ENCODE measurements at places on chromosomes 4 and X.

DNA sequence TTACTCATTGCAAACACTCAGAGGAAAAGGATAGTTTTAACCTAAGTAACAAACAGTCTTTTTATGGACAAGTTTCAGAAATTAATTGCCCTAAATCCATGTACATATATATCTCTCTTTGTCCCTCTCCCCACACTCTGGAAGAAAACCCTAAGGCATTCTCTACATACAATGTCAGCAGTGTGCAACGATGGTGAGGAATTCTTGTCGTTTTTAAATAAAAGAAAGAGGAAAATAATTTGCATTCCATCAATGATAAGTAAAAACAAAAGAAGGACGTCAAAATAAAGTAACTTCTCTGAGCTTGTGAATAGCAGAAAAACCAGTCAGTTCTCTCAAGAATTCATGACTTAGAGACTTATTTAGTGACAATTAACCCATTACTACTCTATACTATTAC is 550.5 kb upstream of the DIPK2B start:
- no peak for DNase-seq

- DNase-seq, result no peak
These were observed 828 bp upstream of the BBS12 start for GRCh38 chr4:122731676-122732075.

- DNase-seq, result peak; percentile 22
These were observed 508.4 kb upstream of the FTHL17 start for GRCh38 chrX:31580227-31580626.

DNA sequence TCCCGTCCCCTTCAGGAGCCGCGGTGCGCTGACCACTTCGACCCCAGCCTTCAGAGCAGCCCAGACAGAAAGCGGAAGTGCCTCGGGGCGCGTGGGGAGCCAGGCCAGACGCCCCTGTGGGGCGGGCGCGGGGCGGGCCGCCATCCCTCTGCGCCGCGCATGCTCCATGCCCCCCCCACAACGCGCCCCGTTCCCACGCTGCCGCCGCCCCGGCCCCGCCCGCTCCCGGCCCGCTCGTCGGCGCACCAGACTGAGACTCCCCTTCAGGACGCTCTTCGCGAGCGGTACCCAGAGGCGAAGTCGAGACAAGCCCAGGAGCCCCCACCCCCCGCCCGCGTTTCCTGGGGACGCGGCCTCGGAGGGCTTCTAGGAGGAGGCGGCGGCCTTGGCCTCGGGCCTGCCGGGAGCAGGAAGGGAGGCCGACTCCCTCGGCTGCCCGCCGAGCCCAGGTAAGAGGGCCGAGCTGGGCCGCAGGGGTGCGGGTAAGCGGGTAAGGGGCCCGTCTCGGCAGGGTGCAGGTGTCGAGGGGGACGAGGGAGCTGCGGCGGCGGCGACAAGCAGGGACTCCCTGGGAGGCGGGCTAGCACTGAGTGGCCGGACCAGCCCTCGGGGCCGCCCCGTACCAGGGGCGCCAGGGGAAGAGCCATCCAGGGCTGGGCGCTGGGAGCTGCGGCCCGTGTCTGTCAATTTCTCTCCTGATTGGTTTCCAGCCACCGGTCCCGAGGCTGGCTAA is at the start of gene ZFP92:
ZFP92 (plus strand) TSS at position 218 of the 733 bp plus-strand sequence. CDS start 6,851 bp downstream, outside the sequence.
- no peak for DNase-seq

GRCh38 chr4:121034017-121034416 is 38.3 kb downstream of the NDNF start:
- DNase-seq, result peak; percentile 27

GRCh38 chrX:43953218-43953617 is 20.0 kb downstream of the NDP start:
- no peak for DNase-seq

DNA sequence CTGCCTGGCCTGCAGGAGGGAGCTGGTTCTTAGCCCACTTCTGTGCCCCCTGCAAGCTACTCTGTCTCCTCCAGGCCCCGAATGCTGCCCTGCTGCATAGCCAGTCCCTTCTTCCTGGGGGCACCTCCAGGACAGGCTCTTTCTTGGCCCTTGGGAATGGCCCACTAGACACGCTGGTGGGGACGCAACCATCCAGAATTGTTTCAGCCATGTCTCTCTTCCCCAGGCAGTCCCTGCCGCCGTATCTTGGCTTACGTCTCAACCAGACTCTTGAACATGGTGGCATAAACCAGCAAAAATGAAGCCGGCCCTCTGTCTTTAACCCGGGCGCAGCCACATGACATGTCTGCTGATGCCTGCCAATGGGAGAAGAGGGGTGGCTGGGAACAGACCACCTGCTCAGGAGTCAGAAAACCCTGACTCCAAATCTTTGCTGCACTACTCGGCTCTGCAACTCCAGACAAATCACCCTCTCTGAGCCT is 9.0 kb downstream of the LRPAP1 start:
- no peak for DNase-seq

DNA sequence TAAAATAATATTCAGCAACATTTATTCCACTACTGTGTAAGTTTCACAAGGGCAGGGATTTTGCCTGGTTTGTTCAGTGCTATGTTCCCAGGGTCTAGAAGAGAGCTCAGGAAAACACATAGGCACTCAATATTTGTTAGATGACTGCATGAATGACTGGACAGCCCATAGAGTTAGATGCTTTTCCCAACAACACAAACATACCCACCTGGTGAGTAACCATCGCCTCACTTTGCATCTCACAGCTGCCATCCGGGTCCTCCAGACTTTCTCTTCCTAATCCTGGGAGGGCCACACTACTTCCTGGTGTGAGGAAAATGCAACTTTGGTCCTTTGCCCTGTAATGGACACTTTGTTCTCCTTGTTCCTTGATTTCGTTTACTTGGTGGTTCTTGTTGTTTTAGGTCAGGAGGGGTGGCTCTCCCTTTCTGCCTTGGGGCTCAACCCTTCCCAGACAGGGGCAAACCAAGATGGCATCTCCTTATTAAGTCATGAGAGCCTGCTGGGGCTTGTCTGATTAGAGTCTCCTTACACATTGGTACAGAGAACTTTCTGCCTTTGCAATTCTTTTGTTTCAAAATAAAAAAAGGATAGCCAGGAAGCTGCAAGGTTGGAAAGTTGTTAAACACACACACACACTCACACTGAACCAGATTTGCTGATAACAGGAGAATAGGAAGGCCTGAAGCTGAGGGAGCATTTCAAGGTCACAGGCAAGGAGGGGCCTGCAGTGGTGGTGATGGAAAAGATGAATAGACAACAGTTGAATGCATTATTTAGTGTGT is 190.6 kb downstream of the MID1IP1 start:
- DNase-seq, result no peak

DNA sequence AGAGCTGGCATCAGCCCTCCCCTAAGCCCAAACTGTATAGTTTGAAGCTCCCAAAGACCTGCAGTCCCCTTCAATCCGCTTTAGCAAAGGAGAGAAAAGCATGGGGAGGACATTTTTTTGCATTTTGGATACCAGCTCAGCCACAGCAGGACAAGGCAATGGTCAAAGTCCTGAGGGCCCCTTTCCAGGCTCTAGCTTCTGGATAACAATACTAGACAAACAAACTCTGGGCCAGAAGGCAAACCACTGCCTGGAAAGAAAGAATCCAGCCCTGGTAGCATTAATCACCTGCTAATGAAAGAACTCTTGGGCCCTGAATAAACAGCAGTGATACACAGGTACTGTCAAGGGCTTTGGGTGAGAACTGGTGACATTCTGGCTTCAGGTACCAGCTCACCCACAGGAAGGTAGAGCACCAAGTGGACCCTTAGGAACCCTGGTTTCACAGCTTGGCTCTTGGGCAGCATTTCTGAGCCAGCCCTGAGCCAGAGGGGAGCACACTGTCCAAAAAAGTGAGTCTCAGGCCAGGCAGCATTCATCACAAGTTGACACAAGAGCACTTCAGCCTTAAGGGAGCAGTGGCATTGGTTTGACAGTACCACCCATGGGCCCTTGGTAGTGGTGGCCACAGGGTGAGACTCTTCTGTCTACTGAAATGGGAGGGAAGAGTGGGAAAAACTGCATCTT is 62.5 kb downstream of the SPIN3 start:
- DNase-seq, result no peak

DNA sequence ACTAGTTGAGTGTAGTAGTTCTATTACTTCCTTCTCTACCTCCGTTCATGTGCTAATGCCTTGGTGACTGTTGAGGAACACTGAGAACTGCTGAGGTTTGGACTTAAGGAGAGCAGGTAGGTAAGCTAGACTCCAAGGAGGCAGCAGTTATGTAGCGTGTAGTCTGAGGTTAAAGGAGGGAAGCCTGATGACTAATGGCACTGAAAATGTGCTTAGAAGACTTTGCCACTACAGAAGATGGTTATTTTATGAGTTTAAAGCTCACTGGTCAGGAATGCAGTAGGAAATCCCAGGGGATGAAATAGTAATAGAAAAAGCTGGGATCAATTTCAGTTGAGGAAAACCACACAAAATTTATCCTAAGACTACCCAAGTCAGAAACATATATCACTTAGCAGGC is 1077.3 kb downstream of the RAPGEF2 start:
- peak; percentile 86 for DNase-seq

- no peak for DNase-seq
These were observed 56.6 kb upstream of the BEX4 start for GRCh38 chrX:103158317-103158621.

DNA sequence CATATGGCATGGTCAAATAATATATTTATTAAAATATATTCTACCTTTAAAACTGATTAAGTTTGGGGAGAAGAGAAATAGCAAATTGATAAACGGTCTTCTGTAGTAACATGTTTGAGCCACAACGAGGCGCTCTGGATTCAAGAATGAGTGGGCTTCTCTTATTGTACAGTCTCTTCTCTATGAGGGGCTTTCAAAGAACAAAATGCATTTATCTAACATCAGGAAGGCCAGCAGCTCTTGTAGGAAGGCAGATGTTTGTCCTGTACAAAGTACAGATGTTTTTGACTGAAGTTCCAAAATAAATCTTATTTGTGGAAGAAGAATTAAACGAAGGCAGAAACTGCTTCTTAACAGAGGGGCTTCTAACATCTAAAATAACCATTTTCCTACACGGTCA is 153.6 kb downstream of the RASL11B start:
- peak; percentile 13 for DNase-seq

DNA sequence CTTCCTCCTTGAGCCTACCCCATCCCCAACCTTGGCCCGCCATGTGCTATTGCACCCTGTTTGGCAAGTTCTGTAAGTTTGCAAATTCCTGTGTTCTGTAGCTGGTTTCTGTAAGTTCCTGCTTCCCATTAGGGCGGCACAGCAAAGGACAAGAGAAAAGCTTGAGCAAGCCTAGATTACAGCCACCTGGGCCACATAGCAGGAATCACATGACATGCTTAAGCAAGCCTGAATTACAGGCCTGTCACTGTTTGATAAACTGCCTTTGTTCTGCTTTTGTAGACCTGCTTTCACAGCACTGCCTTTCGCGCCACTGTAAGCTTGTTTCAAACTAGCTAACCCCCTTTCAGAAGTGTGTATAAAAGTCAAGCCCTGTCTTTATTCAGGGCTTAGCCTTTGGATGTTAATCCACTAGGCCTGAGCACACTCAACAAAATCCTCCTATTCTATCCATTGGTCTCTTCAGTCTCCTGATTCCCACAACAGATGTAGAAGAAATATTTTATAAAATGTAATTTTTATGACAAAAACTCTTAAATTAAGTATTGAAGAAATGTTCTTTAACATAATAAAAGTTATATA is 906.8 kb upstream of the NDST4 start:
- no peak for DNase-seq

DNA sequence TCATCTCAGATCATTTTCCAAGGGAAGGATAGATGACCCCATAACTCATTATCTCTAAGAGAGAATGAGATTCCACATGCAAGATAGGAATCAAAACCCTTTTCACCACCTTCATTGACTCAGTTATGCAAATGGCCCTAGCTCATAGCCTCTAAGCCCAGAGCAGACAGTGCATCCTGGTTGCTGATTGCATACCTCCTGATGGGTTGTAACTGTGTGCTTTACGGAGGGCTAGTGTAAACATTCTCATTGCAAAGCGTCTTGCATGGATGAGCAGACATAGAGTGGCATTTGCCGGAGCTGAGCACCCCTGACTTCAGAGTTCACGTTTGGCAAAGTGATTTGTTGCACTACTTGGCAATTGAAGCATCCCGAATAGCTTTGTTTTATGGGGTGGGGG is 151.0 kb downstream of the VCX3A start:
- no peak for DNase-seq

DNA sequence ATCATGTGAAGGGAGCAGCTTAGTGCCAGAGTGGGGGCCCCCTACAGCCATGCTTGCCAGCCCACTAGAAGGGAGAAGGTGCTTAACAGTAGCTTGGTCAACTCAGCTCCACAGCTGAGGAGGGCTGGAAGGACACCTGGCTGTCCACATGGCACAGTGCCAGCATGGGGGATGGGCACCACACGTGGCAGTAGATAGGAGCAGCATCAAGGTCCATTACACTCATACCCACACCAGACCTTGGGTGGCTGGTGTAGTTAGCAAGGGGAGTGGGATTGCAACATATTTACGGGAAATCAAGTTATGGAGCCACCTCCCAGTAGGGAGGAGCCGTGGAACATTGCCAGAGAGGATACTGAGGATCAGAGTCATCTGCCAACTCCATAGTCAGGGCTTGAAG is 37.9 kb upstream of the SLC4A4 start:
- DNase-seq, result no peak

DNA sequence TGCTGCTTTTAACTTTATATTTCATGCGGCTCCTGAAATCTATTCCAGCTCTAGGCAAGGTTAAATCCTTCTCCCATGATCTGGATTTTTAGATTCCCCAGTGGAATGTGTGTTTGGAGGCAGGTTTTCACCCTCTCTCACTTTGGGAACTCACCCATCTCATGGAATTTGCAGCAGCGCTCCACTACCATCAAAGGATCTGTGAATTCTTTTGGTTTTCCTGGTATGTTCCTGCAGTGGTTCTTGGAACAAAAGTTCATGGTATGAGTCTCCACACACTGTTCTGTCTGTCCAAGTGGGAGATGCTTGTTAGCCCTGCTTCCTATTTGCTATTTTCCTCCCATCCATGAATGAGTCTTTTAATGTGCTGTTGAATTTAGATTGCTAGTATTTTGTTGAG is 14.0 kb downstream of the APOOL start:
- no peak for DNase-seq

- no peak for DNase-seq
These were observed 19.0 kb upstream of the GLUD2 start for GRCh38 chrX:121028419-121028818.

DNA sequence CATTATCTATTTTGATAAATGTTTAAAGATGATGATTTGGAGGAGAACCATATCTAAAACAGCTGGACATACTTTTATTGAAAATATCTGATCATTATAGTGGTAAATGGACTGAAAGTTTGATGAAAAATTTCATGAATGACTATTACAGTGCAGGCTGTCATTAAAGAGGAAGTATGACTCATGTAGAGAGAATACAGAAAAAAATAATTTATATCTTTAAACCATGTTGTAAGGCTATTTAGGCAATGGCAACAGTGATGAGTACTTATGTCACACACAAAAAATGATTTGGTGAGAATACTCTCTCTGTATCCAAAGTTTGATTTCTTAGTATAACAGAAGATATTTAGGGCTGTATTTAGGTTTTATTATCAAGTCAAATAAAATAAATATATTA is 3.9 kb upstream of the GLRB start:
- peak; percentile 21 for DNase-seq

DNA sequence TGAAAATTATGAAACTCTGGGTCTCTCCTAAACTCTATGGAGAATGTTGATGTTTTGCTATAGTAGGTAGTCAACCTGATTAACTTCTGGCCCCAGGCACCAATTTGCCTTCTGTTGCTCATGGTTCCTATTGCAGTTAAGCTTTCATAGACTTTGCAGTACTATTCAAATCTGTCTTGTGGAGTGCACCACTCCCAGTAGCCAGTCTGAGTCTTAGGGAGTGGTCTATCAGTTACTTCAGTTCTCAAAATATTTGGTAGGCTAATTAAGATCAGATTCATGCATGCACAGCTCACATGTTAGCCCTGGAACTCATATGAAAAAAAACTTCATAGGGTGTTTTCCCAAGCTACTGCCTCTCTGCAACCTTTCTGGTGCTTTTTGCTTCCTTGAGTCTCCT is 53.3 kb downstream of the BMP15 start:
- DNase-seq, result no peak
